RPMI7951 (cell line): ENCODE measurements at places on chromosomes 4 and X. TPM values are rescaled to one million over a fixed set of nuclear protein-coding genes. Genes with fewer than 3 reads are reported as not detected.

Gene MAGEB10
- total RNA-seq = not detected in 2 replicates

DNA sequence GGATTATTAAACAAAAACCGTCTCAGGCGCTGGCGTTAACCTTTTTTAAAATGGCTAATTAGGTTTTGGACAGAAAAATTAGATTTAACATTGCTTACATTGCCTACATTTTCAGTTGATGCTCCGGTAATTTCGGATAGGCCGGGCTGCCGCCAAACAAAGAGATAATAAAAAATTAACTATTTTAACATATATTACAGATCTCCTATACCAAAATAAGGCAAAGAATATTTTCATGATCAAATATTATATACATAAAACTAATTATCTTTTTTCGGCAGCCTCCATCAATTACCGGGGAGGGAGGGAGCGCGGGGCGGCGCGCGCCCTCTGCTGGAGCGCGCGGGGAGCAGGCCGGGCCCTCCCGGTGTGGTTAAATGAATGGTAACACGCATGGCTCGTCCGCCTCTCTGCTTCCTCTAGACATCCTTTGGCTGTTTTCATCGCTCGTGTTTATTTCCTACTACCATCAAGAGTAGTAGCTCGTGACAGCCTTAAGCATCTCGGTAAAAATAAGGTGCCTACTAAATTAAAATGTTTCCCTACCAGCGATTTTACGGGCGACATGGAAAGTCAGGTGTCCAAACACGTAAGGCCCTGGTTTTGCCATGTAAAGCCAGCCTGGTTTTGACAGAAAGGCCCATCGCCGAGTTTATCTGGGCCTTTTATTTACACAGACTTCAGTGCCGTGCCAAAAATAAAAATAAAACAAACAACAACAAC, 52.4 kb upstream of the TMEM33 start:
- DNase-seq = no peak

DNA sequence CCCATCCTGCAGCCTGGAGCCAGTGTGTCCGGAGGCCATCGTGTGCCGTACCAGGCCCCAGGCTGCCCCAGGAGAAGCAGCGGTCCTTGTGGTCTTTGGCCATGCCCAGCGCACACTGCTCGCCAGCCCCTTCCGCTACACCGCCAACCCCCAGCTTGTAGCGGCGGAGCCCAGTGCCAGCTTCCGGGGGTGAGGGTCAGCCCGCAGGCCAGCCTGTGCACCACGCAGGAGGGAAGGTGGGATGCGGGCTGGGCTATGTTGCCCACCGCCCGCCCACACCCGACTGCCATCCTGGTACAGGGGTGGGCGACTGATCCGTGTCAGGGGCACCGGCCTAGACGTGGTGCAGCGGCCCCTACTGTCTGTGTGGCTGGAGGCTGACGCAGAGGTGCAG, 7.6 kb upstream of the SRPK3 start:
- DNase-seq = no peak

DNA sequence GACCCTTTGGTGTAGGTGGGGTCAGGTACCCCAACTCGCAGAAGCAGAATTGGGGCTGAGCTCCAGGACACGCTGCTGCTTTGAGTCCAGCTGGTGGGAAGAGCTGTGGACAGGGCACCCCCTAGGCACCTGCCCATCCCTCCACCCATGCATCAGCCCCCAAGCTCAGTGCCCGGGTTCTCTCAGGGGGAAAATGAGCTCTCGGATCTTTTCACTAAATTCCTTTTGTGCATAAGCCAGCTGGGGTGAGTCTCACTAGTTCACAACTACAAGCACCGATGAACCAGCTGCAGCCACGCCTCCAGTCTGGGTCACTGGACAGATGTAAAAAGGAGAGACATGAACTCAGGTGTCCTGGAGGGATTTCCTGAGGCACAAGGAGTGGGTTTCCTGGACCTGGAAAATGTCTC, 286.8 kb downstream of the CRLF2 start:
- no peak for DNase-seq

Gene TIMP1
- 737 and 969 TPM in 2 replicates for total RNA-seq

- DNase-seq = no peak
Observed at GRCh38 chrX:129958814-129959492, 23.5 kb upstream of the BCORL1 start.

DNA sequence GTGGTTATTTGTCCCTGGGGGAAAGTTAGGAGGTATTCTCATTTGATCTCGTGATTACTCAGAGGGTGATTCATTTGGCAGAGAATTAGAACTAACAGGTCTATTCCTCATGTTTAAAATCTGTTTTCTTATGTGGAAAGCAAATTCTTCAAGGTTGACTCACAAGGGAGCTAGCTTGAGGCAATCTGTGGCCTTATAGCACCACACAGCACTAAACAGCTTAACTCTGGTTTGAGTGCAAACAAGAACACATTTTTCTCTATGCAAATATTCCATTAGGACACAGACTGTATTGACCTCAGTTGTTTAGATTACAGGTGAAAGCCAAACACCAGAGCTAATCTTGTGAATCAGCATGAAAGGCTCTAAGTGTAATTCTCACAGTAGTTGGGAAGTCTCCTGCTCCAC, 694.4 kb upstream of the POU3F4 start:
- peak; percentile 88 for DNase-seq

Gene POLN
- 0.24 and 0.59 TPM in 2 replicates for total RNA-seq

GRCh38 chr4:16916719-16917337, 18.4 kb upstream of the LDB2 start:
- DNase-seq = peak; percentile 58

DNA sequence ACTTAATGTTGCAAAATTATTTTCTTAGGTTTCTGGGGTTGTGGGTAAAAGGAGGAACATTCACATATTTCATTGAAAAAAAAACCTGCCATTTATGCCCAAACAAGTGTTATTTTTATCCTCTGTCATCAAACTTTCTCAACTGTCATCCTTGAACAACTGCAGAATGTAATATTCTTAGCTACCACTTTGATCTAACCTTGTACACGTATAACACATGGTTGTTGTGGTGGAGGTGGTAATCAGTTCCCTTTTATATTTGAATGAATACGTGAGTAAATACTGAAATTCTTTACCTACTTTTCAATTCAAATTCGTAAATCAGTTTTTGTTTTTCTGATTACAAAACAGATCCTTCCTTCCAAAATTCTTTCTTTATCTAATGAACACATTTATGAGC, 3.8 kb upstream of the AMMECR1 start:
- no peak for DNase-seq

Gene TRIML2
- not detected in 2 replicates for total RNA-seq

Gene CXCL8
- 66.9 and 79.5 TPM in 2 replicates for total RNA-seq

DNA sequence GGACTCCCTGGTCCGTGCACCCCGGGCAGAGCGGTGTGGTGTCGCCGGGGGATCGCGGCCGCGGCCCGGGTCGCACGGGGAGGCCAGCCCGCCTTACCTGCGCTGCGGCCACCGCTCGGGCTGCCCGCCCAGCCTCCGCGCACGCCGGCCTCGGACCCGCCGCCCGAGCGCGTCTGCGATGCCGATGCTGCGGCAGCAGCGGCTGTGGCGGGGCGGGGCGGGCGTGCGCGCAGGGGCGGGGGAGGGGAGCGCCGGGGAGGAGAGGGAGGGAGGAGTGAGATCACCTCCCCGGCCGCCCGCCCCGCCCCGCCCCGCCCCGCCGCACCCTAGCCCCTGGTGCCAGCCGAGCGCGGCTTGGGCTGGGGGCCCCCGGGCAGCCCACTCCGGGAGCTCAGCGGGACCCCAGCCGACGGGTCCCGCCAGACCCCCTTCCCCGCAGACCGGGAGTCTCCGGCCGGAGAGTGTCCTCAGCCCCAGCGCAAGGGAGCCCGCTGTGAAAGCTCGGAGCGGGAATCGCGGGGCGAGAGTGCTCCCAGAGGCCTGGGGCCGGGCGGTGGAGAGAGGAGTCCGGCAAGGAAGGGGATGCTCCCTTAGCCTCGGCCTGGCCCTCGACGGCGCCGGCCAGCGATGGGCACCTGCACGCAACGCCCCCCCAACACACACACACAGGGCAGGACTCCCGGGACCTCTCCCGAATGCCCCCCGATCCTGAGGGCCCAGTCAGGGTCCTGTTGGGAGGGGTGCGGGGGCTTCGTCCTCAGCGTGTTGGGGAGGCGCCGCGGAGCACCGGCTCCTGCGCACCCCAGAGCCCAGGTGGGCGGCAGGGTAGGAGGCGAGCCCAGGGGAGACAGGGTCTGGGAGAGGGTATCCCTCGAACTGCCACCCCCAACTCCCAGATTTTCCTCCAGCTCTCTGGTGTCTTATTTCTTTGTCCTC, at the start of gene L1CAM:
TSS of gene L1CAM (minus strand) at position 206 of the 936 bp plus-strand sequence. CDS start 10,337 bp downstream, outside the sequence.
- no peak for DNase-seq

- no peak for DNase-seq
Observed at GRCh38 chr4:85642356-85643100, 167.6 kb downstream of the ARHGAP24 start.

Gene LRCH2
- not detected in 2 replicates for total RNA-seq

Gene RBM41
- 5.0 and 5.2 TPM in 2 replicates for total RNA-seq

Gene ARMCX1
- total RNA-seq = 25.3 and 28.8 TPM in 2 replicates

DNA sequence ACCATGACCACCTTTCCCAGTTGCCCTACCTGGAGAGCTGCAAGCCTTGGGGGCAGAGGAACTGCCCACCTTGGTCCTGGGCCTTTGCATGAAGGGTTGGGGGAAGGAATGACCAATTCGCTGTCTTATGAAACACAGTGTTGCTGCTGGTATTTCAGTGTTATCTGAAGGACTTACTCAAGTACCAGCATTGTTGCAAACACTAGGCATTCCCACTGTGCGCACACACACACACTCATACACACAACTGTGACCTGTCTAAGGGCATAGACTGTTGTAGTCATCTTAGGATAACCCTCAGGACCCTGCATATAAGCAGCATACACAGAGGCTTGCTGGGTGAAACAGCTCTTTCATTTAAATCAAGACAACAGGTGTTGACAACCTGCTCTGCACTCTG, 210.9 kb downstream of the EVC2 start:
- DNase-seq = no peak

GRCh38 chrX:69170319-69170718, 5.1 kb upstream of the PJA1 start:
- DNase-seq = no peak

Gene GPRASP3
- 1.2 and 1.3 TPM in 2 replicates for total RNA-seq

Gene PDZD4
- 0.12 and 0.68 TPM in 2 replicates for total RNA-seq

DNA sequence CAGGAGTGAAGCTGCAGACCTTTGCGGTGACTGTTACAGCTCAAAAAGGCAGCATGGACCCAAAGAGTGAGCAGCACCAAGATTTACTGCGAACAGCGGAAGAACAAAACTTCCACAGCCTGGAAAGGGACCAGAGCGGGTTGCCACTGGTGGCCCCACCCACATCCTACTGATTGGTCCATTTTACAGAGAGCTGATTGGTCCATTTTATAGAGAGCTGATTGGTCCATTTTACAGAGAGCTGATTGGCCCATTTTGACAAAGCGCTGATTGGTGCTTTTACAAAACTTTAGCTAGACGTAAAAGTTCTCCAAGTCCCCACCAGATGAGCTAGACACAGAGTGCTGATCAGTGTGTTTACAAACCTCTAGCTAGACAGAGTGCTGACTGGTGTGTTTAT, 134.2 kb upstream of the FRG1 start:
- DNase-seq = no peak

- DNase-seq = no peak
Observed at GRCh38 chr4:174157106-174157607, 126.3 kb downstream of the FBXO8 start.

- DNase-seq = peak; percentile 9
Observed at GRCh38 chrX:53050841-53051240, 2.3 kb downstream of the GPR173 start.

DNA sequence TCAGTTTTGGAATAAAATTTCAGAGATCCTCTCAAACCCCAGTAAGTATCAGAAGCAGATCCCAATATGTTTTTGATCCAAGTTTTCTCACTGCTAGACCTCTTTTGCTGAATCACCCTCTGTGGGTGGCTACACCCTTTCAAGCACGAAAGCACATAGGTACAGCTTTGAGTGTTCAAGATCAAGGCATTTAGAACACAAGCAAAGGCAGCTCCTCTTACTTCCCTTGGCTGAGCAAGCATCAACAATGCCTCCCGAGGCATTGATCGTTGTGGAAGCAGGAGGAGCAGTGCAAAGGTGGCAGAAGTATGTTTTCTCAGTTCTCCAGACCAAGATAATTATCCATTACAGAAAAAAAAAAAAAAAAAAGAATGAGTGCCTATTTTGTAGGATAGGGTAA, 72.0 kb upstream of the TSPAN7 start:
- DNase-seq = no peak

DNA sequence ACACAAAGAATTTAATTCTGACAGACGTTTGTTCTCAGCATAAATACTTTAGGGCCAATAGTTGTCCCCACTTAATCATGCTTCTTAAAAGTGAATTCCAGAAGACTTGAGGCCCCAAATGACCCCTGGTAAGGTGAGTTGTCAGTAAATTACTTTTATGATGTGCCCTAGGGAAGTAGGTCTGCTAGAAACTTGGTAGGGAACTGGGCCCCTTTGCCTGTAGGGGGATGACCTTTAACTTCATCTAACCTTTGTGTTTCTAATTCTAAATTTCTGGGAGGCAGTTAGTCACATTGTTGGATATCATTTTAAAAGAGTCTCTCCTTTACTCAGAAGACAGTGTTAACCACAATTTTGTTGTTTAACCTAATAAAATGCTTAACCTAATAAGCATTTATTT, 28.8 kb downstream of the HHIP start:
- DNase-seq = no peak

Gene ATOH1
- total RNA-seq = not detected in 2 replicates

- peak; percentile 79 for DNase-seq
Observed at GRCh38 chr4:89000844-89001360, 56.1 kb downstream of the FAM13A start.

DNA sequence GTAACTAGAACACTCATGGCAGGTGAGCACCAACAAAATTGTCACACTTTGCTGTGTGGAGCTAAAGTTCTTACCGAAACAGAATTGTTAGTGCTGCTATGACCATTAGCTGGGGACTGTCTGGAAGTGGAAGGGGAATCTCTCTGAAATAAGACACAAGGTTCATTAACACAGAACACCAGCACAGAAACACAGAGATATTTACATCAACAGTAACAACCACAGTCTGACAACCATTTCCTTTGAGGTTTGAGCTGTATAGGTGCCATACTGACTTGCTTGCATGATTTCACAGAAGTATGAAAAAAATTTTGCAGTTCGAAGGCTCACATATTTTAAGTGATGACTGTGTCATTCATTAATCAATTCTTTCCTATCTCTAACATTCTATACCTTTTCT, 109.8 kb downstream of the NYX start:
- no peak for DNase-seq
